ENCODE measurements at places on chromosomes 5 and 9.

DNA sequence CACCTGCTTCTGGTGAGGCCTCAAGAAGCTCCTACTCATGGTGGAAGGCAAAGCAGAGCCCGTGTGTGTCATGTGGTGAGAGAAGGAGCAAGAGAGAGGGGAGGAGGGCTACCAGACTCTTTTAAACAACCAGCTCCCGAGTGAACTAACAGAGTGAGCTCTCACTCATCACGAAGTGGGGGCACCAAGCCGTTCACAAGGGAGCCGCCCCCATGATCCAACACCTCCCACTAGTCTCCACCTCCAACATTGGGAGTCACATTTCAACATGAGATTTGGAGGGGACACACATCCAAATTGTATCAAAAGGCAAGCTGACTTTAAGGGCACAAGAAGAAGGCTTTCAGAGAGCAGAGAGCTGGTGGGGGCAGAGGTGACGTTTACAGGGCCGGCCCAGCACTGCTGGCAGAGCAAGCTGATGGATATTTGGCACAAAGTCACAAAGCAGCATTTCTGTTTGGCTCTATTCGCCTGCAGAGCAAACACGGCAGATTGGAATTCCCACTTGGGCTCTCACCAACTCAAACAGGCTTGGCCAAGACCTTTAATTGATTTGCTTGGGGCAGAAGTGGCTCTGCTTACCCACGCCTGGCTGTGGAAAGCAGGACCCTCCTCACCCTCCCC lies 20.0 kb downstream of the PITX1 start:
- DNase-seq, result no peak

- no peak for DNase-seq
Measured at GRCh38 chr9:8514760-8515159, 715.2 kb upstream of the DMAC1 start.

- no peak for DNase-seq
Measured at GRCh38 chr9:81490605-81491331, 198.6 kb downstream of the TLE1 start.

DNA sequence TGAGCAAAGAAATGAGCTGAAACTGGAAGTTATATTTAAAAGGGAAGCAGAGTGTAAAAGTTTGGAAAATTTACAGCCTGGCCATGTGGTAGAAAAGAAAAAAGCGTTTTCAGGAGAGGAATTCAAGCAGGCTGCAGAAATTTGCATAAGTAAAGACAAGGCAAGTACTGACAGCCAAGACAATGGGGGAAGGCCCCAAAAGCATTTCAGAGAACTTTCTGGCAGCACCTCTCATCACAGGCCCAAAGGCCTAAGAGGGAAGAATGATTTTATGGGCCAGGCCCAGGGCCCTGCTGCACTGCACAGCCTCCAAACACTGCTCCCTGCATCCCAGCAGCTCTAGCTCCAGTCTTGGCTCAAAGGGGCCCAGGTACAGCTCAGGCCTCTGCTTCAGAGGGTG lies 169.7 kb downstream of the GLIS3 start:
- no peak for DNase-seq

DNA sequence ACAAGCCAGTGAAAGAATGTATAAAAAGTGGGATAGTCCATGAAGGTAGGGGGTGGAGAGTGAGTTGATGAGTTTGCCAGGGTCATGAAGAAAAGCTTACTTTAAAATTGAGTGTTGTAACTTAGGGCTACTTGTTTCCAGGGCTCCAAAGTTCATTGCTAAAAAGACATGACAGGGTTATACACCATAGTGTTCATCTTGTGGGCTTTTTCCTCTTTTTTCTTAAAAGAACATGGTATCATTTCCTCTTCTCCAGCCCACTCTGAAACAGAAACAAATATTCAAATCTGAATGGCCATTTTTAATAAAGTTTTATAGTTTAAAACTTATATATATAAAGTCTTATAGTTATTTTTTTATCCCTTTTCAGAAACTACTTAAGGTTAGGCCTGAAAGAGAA lies 115.7 kb upstream of the SMC2 start:
- no peak for DNase-seq

- DNase-seq, result no peak
Measured at GRCh38 chr9:134624621-134625181, 16.9 kb upstream of the COL5A1 start.

- no peak for DNase-seq
Measured at GRCh38 chr5:88142886-88143692, 125.6 kb downstream of the TMEM161B start.

GRCh38 chr5:60136841-60137240 lies 243.3 kb upstream of the PDE4D start:
- DNase-seq, result no peak

GRCh38 chr9:15357050-15357653 lies 50.1 kb upstream of the TTC39B start:
- peak; percentile 41 for DNase-seq

DNA sequence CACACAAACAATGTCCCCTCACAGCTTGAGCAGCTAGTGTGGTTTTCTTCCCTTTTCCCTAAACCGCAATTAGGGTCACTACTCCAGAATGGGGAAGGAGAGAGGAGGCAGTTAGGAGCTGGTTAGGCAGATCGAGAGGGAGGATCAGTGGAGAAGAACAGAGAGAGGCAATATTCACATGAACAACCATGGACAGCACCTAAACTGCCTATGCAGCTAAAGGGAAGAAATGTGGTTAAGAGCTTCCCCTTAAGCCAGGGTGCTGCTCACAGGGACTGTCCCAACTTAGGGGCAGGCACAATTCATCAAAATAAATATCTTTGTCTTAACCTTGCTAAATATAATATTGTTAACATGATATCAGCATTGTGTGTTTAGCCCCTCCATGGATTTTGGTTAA lies 359.3 kb upstream of the CDH18 start:
- DNase-seq, result no peak

GRCh38 chr9:68913054-68913453 lies 100.9 kb downstream of the PRKACG start:
- DNase-seq, result no peak

- DNase-seq, result no peak
Measured at GRCh38 chr9:3433754-3434153, 92.0 kb downstream of the RFX3 start.

DNA sequence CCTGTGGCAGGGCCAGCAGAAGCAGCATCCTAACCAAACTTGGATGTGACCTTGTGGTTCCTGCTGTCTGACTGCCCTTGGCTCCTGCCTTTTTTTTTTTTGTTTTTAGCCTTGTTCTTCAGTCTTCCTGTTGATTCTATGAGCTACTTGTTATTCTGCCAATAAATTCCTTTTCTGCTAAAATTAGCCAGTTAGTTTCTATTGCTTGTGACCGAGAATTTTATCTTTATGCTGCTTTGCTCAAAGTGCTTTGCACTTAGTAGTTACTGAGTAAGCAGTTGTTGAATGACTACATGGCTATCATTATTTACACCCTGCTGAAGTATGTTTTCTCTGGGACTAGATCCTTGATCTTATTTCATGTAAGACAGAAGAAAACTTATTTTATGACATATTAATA lies 20.8 kb upstream of the ATG10 start:
- DNase-seq, result no peak

- DNase-seq, result peak; percentile 12
Measured at GRCh38 chr5:39424736-39425637, at the start of gene DAB2. DAB2 (minus strand) TSS chr5:39424980; CDS start chr5:39394320, 30,660 bp downstream.

DNA sequence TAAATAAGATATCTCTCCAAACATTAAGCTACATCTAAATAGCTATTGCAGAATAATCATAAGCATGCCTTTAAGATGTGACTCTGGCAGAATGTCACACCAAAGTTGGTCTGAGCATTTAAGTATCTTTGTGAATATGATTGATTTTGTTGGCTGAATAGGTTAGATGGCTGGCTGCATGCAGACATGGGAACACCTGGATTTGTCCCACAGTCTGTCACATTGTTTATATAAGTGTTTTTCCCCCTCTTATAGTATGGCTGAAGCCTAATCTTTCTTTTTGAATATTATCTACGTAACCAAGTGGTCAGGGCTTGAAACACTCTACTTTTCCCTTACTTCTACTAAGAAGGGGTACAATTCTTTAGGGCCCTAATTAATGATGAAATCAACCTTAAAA lies 36.2 kb downstream of the PCSK1 start:
- DNase-seq, result no peak

DNA sequence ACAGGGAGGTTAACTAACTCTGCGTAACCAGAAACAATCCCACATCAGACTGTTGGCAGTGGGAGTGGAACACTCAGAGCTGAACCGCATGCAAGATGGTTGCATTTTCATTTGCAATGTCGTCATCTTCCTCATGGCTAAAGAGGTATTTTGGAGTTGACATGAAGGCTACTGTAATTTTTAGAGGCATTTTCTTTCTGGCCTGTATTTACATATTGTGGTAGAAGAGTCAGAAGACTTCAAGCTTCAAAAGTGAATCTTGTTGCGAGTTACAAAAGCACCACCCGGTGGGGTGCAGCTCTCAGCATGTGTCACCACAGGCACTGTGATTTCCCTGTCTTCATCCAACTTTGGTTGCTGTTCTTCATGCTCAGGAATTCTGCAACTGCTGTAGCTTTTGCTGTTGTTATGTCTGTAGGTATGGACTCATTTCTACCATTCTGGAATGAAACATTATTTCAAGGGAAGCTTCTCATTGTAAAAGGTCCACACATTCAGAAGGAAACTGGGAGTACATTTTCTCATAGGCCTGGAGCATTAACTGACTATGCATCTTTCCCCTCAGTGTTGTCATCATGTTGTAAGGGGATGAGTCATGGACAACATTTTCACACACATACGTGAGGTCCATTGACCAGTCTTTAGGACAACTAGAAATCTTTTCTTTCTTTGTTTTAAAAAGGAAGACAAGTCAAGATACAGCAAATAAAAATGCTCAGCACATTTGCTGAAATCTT lies 35.4 kb upstream of the GDNF start:
- no peak for DNase-seq

DNA sequence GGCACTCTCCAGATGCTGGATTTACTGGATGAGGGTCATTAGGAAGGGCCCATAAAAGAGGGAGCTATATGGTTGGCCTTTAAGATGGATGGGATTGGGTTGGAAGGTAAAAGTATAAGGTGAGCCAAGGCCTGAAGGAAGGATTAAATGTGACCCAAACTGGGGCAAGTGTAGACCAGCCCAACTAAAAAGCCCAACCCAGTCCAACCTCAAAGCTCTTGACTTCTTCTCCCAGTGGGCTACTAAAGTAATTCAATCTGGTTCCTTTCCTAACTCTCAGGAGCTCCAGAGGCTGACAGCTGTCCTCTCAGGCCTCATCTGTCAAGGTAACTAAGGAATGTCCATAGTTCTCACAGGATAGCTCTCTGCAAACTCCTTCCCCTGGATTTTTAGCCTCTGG lies 122.2 kb upstream of the EFNA5 start:
- no peak for DNase-seq

DNA sequence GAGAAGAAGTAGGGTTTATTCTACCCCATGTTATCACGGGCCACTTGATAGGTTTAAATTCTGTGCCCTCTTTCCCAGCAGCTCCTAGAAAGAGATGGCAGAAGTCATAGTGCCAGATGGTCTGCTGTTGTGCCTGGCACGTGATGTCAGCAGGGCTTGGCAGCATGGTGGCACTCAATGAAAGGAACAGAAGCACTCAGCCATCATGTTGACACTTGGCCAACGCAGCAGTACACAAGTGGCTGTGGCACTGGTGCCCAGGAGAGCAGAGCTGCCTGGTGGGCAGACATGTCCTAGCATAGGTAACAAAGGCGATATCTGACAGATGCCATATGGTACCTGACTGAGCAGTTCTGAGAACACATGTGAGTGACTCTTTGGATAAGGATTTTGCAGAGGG lies 796.4 kb upstream of the ACO1 start:
- DNase-seq, result no peak

DNA sequence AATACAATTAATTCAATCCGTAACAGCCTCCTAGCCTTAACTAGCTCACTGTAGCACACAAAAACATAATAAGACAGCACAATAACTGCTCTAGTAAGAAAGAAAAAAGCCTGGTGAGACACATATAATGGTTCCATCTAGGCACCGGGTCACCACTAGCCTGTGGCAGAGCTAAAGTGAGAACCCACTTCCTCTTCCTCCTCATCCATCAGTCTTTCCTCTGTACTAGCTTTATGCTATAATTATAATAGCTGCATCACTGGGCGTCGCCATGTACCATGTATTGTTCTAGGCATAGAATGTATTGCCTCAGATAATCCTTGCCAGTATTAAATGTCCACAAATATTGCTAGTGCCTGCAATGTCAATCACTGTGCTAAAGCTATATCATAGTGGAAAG lies 23.1 kb downstream of the ADRB2 start:
- DNase-seq, result peak; percentile 69

GRCh38 chr5:5739490-5739945 lies 317.0 kb downstream of the ICE1 start:
- no peak for DNase-seq

DNA sequence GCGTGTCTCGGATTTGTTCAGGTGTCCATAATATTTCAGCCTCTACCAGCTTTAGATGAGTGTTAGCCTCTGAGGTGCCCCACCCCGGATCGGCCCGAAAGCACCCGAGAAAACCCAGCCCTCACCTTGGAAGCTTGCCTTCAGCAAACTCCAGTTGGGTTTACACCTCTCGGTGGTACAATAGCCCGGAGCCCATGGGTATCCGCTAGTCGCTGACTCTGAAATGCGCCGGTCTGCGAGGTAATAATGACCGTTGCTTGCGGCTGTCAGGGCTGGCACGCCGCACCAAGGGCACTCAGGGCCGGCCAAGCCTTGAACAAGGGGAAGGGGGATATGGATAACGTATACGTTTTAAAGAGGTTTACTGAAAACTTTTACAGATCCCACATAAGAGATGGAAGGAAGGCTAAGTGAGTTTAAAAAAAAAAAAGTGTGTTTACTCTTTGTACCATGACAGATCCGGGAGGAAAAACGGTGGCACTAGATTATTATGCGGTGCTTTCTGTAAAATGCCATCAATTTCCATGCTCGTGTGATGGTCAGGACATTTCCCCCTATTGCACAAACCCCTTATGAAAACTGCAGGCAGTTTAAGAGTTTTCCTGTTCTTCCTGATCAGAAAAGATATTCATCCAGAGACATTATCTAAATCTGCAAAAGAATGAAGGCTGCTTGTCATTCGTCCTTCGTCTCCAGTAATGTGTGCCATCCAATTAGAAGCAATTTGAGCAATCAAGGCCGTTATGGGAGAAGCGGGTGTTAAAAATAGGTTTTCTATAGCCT lies 124.2 kb downstream of the TMEM161B start:
- no peak for DNase-seq

DNA sequence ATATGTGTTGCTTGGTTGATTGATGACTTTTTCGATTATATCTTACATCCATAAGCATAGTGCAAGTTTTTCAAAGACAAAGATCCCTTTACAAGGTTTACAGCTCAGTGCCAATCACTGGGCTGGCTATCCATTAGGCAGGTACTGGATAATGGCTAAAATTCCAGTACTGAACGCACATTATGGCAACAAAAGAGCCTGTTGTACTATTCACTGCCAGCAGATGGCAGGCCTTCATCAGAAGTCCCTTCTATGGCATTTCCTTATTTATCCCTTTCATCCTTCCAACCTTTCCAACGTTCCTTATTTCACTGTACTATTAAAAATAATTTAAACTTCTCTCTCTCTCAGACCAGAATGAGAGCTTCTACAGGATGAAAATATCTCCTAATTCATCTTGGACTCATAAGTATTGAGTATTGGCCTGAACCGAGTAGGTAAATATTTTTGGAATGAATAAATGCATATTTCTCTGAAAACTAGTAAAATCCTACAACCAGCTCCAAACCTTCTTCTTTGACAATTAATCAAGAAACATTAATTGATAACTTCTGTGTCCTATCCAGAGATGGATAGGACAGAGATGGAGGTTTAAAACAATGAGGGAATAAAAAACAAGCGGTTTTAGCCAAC lies 6.7 kb upstream of the WNT8A start:
- peak; percentile 50 for DNase-seq

- no peak for DNase-seq
Measured at GRCh38 chr5:84286662-84287061, 98.0 kb downstream of the EDIL3 start.
